ENCODE measurements at places on chromosomes 4 and X.

DNA sequence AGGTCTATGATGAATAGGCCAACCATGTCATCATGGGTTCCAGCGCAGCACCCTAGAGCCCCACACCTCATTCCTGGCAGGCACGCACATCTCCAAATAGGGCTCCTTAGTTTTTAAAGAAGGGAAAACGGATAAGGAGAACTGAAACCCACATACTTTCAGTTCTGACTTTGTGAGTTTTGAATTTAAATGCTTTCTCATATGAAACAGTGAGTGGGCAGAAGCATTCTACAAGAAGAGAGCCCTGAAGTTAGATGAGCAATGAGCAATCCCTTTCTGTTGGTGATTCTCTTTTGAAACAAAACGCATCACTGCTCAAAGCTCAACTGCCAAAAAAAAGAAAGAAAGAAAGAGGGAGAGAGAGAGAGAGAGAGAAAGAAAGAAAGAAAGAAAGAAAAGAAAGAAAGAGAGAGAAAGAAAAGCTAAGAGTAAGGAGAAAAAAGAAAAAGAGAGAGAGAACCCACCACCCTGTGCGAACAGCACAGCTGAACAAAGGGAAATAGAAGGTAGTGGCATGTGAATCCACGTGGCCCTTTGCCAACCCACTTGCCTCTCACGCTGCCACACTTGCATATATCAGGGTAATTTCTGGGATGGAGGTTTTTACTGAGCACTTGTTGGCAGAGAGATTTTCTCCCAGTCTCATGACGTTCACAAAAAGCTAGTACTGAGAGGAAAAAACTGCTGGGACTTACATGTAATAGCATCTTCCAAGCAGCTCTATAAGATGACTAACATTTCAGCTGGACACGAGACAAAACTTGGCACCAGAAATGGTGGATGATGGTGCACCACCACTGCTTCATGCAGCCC is 31.0 kb downstream of the TMSB4X start:
- DNase-seq: peak; percentile 58
- peaks cover 62% of the 10 kb centered on the region for H3K4me1 ChIP-seq
- no peaks in the 10 kb centered on the region for H3K27me3 ChIP-seq
- peak overlapping the region; percentile 17 for H3K4me3 ChIP-seq

- peak; percentile 93 for DNase-seq
- H3K4me3 ChIP-seq: peak overlapping the region; percentile 52
- peaks cover 55% of the 10 kb centered on the region for H3K4me1 ChIP-seq
- H3K27me3 ChIP-seq: no peaks in the 10 kb centered on the region
- H3K36me3 ChIP-seq: no peaks in the 10 kb centered on the region
Measured at GRCh38 chrX:115892787-115893671, 277.5 kb upstream of the AGTR2 start.

DNA sequence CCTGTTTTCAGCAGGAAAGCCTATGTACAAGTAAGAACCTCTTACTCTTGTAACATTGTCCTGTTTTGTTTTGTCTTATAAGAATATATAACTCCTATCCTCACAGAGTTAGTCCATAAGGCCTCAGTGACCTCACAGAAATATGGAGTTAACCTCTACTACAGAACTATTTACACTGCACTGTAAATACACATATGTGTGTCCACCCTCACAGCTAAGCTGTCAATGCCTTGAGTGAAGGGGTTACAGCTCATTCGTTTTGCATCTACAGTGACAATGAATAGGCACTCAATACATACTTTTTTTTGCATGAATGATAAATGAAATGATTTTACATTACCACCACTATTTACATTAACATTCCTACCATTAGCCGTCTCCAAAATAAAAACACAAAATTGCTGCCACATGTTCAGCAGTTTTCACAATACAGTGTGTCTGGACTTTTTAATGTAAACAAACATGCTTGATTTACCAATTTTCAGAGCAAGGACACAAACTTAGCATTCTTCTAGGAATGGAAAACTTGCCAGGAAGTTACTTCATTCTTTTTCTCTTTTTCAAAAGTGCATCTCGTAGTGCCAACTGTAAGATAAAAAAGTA is 9.5 kb upstream of the NAAA start:
- peaks cover 14% of the 10 kb centered on the region for H3K36me3 ChIP-seq
- no peak overlapping the region for H3K4me3 ChIP-seq
- H3K27me3 ChIP-seq: no peaks in the 10 kb centered on the region
- no peak overlapping the region for H3K27ac ChIP-seq
- no peak for DNase-seq
- no peaks in the 10 kb centered on the region for H3K4me1 ChIP-seq

- DNase-seq: no peak
- H3K27me3 ChIP-seq: no peaks in the 10 kb centered on the region
- peak overlapping the region; percentile 99 for H3K4me3 ChIP-seq
- peaks cover 44% of the 10 kb centered on the region for H3K4me1 ChIP-seq
Measured at GRCh38 chr4:139295942-139296299, 5.4 kb upstream of the NAA15 start.

DNA sequence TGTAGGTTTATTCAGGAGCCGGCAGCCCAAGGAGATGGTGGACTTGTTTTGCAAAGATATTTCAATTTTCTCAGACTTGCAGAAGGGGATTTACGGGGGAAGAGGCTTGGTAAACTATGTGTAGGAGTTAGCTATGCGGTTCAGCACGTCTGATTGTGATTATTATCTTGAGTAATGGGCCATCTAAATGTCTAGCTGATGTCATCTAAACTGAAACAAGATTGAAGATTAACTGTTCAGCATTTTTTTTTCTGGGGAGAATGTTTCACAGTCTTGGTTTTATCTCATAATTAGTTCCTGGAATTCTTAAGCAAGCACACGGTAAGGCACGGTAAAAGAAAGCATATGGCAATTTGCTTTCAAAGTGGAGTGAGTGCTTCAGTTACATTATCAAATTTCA is 207.3 kb upstream of the CXorf51B start:
- H3K36me3 ChIP-seq: no peaks in the 10 kb centered on the region
- DNase-seq: no peak
- H3K27ac ChIP-seq: no peak overlapping the region
- no peak overlapping the region for H3K4me3 ChIP-seq
- no peaks in the 10 kb centered on the region for H3K4me1 ChIP-seq
- no peaks in the 10 kb centered on the region for H3K27me3 ChIP-seq

- H3K36me3 ChIP-seq: no peaks in the 10 kb centered on the region
- no peak overlapping the region for H3K4me3 ChIP-seq
- no peak for DNase-seq
- H3K27ac ChIP-seq: no peak overlapping the region
- no peaks in the 10 kb centered on the region for H3K27me3 ChIP-seq
Measured at GRCh38 chr4:159308566-159309340, 205.9 kb downstream of the RAPGEF2 start.
